ENCODE measurements at places on chromosomes 3 and 15.
A peak's percentile ranks its signal among the peaks of the same experiment; 100 is the strongest.

DNA sequence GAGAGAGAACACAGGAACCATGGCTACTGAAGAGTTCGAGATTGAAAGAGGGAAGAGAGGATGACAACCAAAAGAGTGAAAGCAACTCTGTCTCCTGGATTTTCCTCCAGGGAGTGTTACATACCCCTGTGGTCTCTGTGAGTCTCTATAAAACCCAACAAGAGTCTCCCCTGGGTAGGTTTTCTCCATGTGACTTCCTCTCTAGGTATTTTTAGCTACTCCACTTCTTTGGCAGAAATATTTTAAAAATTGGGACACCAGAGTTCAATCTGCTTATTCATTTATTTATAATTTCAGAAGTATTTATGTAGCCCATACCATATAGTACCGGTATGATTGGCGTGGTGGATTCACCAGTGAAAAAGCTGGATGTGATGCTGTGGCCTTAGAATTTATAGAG, 671.7 kb upstream of the NR2F2 start:
- no peak for DNase-seq

DNA sequence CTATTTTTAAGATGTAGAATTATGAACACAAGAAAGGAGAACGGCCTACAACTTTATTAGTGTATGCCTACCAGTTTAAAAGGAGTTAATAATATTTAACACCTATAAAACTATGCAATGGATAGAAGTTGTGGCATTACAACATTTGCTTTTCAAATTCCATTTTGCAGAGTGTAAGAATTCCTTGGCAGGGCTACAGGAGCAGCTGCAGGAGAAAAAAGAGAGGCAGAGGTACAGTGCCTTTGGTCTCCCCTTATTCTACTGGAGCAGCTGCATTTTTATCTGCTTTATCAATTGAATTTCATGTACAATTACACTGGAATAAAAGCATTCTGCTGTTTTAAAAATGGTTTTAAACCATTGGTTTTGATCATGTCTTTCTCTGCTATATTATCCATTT, 145.7 kb upstream of the KCNH8 start:
- no peak for DNase-seq

DNA sequence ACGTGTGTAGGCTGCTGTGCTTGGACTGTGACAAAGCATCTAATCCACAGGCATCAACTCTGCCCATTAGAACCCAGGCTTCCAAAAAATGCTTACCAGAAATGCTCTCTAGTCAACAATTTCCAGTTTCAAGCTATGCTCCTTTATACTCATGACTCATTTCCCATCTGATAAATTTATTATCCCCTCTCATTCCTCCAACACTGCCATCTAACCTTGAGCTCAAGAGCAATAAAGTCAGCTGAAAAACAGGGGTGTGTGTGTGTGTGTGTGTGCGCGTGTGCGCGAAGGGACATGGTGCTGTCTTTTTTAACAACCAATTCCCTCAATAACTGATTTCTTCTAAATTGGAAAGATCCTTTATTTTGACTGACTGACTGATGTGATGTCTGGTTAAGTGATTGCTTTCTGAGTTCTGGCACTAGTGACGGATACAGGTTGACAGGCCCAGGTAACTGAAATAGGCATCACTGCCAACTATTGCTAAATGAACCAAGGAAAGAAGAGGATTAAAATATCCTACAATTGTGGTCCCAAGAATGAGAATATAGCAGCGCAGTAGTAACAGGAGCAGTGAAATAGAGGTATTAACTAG, 405.5 kb downstream of the ZNF385D start:
- no peak for DNase-seq

- DNase-seq: peak; percentile 50
Measured at GRCh38 chr15:55522742-55523450, 14.9 kb upstream of the DNAAF4 start.

DNA sequence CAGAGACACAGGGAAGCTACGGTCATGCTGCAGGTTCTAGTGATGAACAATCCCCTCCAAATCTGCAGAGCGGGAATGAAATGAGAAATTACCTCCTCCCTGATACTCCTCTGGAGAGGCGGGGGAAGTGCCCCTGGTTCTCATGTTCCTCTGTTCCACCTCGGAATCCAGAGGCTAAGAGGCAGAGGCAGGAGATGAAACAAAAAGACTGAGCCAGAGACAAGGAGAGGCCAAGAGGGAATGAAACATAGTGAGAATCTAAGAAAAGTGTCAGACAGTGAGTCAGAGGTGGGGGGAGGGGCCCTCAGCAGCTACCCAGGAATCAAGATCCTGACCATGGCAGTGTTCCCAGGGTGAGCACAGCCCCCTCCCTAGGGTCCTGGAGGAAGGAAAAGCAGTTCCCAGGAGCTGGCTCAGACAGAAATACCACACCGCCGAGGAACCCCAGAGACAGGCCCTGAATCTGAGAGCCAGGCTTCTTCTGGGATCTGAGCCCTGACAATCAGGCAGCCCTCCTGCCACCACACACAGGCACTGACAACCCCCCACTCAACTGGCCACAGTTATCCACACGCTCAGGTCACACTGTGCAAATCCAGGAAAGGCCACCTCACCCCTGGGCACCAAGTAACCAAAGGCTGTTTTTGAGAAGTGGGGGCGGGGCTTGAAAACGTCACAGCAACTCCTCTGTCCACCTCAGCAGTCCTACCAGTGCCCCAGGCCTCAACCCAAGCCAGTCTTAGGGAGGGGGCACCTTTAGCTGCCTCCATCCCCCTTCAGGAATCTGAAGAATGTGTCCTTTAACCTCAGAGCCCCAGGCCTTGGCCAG, 2.4 kb downstream of the CSRNP1 start:
- peak; percentile 57 for DNase-seq

GRCh38 chr3:13051581-13051980, 21.6 kb downstream of the IQSEC1 start:
- DNase-seq: no peak

DNA sequence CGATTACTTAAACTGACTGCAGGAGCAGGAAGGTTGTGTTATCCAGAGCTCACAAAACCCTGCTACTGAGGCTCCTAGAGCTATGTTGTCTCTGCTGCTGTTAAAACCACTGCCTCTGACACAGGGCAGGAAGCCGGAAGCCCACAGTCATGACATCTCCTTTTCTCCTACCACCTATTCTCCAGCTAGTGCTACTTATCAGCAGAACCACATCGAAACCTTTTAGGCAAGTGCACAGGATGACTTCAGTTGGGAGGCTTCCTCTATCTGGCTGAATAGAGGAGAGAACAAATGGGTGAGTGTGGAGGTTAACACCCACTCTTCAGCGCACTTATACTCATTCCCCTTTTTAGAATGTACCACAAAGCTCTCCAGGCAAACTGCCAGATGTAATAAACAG, 638.0 kb downstream of the OTOL1 start:
- DNase-seq: peak; percentile 79

DNA sequence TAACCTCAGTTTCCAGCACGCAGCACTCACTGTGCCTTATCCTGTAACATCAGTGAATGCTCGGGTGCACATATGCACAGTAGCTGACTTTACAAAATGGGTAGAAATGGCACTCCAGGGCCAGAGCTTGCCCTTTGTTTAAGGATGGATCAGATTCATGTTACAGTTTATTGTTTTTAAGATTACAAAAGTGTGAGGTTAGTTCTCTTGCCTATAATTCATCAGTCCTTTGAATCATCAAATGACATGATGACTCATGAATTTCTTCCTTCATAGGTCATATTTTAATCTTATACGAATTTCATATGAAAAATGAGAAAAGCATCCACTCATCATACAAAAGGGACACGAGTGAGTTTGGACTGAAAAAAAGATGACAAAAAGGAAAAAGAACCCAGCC, 545.3 kb downstream of the GBE1 start:
- no peak for DNase-seq

DNA sequence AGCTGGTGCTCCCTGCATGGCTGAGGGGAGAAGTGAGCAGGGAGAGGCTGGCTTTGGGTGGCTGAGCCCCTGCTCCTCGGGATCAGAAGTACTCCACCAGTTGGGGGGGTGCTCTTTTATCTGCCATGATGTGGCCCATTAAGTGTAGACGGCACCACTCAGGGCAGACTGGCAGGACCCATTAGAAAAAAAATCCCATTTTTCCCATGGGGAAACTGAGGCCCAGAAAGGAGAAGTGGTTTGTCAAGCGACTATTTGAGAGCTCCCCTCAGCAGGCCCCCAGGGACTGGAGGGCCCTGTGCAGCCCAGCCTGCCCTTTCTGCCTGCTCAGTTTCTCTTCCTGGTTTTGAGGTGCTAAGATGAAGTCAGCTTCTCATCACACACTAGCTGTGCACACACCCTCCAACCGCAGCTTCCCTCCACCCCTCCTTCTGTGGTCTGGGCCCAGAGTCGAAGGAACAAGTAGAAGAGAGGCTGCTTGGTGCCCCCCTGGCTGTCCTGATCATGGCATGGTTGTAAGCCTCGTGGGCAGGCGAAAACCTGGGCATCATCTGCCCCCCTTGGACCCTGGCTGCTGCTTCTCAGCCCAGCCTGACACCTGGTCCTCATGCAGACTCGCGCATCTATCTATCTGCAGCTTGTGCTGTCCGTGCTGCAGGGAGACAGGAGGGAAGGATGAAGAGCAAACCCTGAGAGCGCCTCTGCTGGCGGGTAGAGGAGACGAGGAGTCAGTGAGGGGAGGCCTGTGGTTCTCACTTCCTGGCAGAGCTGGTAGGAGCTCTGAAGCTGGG, 5.6 kb downstream of the CSK start:
- peak; percentile 98 for DNase-seq

DNA sequence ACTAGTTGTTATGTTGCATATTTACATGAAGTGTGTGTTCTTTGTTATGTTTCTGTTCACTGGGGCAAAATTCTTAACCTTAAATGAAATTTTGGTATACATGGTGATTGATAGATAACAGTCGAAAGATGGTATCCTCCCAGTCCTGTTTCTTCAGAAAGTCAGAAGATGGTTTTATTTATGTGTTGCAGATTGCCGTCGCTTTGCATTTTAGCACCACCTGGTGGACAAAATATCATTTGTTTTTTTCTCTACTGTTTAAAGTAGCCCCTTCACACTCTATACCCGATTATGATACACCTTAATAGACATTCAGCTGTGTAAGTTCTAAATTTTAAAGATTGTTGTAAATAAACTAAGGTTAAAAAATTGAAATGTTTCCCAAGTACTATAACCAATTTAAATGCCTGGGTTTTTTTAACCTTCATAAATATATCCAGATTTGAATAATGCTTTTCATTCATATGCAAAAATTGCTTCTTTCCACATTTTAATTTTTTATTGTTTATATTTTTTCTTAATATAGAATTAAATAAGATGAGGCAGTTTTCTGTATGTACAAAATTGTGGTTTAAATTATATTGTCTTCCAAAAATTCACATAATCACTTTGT, 152.2 kb downstream of the ALCAM start:
- peak; percentile 84 for DNase-seq

- DNase-seq: no peak
Measured at GRCh38 chr3:195580744-195581443, 2.8 kb downstream of the APOD start.

GRCh38 chr3:150790629-150791028, 27.7 kb upstream of the SIAH2 start:
- no peak for DNase-seq

DNA sequence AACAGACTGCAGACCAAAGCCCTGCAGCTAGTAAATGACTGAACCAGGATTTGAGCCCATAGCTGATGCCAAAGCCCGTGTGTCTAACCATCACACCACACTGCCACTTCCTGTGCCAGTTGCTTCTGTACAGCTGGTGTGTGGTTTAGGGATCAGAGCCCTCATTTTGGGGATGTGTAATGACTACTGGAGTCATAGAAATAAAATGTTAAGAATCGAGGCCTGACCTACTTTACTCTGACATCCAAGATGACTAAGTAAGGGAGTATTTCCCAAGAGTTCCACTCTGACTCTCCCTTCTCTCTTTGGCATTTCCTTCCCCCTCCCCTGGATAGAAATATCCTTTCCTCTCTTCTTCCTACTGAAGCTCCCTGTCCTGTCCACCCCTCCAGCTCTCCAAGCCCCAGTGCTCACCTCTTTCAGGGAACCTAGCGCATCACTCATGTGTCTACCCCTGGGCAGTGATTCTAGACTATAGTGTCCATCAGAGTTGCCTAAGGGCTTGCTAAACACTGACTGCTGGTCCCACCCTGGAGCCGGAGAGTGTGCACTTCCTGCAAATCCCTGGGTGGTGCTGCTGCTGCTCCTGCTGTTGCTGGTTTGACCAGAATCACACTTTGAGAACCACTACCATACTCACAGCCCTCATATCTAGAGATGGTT, 53.8 kb downstream of the MGLL start:
- DNase-seq: peak; percentile 59

GRCh38 chr3:111741181-111741580, 117.9 kb upstream of the PHLDB2 start:
- DNase-seq: no peak

DNA sequence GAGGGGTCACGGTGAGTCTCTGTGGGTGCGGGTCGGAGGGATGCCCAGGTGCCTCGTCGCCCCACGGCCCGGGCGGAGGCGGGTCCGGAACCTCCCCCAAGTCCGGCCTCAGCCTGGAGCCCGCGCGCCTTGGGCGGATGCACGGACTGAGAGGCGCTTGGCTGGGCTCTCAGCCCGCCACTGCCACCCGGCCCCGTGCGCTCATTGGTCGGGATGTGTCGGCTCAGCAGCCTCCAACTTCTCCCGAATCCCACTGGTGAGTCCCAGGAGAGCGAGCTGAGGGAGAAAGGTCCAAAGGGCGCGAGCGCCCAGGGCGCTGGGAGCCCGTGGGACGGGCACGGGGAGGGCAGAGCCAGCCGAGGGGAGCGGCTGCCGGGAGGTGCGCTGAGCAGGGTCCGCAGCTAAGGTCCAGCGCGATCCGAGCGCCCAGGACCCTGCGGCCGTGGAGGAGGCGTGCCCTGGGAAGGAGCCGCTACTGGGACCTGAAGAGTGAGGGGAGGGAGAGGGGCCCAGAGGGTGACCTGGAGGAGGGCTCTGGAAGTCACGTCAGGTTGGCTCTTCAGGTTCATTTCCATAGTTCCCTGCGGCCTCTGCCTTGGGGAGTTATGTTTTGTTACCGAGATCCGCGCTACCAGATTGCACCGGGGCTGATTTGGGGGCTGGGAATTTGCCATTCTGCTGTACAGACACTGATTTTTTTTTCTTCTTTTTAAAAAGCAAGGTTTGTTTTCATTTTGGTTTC, at the start of gene MME:
MME (plus strand) TSS at position 574 of the 742 bp plus-strand sequence. CDS start 3,849 bp downstream, outside the sequence.
- peak; percentile 10 for DNase-seq

DNA sequence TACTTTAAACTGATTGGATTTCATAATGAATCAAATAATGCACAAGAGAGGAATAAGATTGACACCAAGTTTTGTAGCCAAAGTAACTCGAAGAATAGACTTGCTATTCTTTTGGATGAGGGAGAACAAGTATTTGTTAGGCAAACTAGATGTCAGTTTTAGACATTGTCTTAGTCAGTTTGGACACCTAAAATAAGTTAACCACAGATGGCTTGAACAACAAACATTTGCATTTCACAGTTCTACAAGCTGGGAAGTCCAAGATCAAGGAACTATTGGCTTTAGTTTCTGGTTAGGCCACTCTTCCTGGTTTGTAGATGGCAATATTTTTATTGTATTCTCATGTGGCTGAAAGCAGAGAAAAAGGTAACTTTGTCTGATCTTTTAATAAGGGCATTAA, 61.3 kb upstream of the OSTN start:
- no peak for DNase-seq

All from hematopoietic multipotent progenitor cell treated with erythropoietin and hydrocortisone succinate and interleukin-3 and kit ligand, for 4 days (in vitro differentiated cells).